ENCODE measurements at places on chromosomes 2 and 18.

DNA sequence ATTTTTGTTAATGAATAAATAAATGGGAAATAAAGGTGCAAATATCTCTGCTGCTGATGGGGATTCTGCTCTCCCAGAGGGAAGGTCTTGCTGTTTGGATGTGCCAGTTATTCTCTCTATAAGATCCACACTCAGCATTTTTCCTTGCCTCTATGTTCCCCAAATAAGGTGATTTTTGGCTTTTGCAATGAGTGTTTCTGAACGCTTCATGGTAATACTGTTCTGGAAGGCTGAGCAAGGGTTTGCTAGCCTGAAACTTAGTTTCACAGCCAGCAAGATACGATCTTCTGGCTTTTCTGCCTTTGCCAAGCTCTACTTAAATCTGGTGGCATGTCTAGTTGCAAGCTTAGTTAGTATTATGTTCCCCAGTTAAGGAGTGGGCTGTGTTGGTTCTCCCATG lies 114.6 kb downstream of the LPIN1 start:
- no peak for DNase-seq

GRCh38 chr2:67500541-67500940 lies 103.4 kb downstream of the ETAA1 start:
- DNase-seq: no peak

DNA sequence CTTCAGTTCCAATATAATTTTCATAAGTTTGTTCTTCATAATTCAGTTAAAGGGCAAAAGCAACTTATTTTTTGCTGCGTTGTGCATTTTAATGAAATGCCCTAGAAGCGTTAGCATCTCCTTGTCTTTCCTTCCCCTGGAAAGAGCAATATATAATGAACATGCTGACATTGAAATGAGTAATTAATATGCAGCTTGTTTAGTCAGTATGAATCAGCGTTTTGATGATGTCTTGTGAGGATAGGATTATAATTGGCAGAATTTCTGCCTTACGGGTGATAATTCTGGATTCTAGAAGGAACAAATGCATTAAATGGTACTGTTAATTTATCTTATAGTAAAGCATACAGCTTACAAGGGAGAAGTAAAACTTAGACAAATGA lies 152.3 kb upstream of the MMADHC start:
- no peak for DNase-seq

- no peak for DNase-seq
Observed at GRCh38 chr18:35749701-35750100, 168.2 kb downstream of the GALNT1 start.

DNA sequence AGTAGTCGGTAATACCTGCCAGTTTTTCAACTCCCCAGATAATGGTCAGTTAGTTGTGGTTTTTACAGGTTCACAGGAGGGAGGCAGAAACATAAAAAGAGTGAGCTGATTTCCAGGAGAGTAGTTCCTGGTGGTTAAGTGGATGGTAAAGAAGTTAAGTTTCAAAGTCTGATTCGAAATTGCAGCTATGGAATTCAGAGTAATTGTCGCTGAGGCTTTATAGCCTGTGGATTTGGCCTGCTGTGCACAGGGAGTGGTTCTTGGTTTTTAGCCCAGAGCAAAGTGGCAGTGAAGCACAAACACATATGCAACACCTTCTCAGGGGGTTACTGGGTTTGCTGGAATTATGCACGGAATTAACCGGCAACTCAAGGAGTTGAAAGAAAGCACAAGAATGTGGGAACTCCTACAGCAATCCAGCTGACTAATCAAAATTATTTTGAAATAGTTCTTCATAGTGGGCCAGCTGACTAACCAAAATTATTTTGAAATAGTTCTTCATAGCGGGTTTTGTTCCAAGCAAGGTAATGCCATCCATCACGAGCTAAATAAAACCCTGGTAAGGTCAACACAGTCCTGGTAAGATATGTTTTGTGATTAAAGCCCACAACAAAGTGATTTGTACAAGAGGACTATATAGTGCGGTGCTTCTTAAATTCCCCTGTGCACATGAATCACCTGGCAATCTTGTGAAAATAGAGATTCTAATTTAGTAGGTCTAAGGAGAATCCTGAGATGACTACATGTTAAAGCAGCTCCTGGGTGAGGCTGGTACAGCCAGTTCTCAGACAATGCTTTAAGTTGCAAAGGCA lies 94.4 kb downstream of the SGPP2 start:
- no peak for DNase-seq

- no peak for DNase-seq
Observed at GRCh38 chr18:12637393-12637792, 20.5 kb downstream of the SPIRE1 start.

- DNase-seq: no peak
Observed at GRCh38 chr18:44977856-44978255, 297.2 kb downstream of the SETBP1 start.

DNA sequence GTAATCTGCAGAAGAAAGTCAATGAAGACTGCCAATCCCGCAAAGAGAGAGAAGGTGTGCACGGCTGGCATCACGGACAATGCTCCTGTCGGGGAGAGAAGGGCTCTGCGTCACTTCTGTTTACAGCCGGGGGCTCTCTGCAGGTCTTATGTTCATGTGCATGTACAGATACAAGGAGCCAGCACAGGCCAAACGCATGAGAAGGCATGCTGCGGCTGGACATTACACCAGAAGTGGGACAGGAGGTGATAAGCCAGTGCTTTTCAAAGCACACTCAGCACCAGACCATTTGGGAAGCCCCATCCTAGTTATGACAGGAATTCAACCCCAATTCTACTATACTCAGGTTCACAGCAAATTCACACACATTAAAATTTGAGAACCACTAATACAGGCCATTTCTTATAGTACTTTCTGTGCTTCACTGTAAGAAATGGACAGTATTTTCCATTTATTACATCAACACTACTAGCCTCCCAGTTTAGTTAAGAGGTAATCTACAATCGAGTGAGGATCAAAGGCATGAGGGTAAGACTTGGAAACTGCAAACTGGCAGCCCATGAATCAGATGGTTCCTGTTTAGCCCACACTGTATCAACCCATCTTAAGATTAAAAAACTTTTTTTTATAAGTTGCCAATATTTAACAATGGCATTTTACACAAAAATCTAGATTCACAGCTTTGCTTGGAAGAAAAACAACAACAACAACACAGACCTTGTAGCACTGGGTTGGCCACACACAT lies 38.2 kb downstream of the RMC1 start:
- DNase-seq: no peak

- no peak for DNase-seq
Observed at GRCh38 chr2:198146346-198146940, 342.1 kb downstream of the PLCL1 start.

- DNase-seq: no peak
Observed at GRCh38 chr2:185785851-185786473, 47.4 kb downstream of the FSIP2 start.

DNA sequence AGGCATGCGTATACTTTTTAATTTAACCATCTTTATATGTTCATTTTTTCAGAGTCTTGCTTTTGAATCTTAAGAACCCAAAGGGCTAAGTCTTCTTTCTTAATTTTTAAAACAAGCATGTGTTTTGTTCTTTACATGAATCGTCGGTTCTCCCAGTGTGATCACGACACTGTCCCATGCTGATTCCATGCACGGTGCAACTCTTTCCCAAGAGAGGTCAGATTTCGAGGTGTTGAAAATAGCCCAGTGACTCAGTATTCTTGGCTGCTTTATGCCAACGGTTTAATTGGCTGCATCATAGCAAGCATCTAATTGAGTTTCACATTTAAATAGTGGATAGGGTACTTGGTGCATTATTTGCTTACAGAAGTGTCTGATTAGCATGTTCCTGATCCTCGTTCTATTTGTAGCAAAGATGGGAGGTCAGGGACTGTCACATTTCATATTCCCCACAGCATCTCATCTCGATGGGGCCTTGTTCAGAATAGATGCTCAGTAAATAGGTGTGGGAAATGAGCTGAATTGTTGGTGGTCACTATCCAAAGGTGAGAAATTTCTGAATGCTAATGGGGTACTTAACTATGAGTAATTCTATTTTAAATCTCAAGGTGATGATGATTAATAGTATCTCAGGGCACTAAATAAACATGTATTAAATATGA lies 2.8 kb downstream of the NPAS2 start:
- DNase-seq: no peak

GRCh38 chr2:118721817-118722551 lies 125.5 kb downstream of the EN1 start:
- no peak for DNase-seq
